ENCODE measurements at places on chromosomes 7 and 10.

GRCh38 chr7:136015638-136016037, 38.5 kb upstream of the MTPN start:
- no peak for DNase-seq

- DNase-seq = no peak
These were observed 5.3 kb downstream of the MMRN2 start for GRCh38 chr10:86952106-86952505.

DNA sequence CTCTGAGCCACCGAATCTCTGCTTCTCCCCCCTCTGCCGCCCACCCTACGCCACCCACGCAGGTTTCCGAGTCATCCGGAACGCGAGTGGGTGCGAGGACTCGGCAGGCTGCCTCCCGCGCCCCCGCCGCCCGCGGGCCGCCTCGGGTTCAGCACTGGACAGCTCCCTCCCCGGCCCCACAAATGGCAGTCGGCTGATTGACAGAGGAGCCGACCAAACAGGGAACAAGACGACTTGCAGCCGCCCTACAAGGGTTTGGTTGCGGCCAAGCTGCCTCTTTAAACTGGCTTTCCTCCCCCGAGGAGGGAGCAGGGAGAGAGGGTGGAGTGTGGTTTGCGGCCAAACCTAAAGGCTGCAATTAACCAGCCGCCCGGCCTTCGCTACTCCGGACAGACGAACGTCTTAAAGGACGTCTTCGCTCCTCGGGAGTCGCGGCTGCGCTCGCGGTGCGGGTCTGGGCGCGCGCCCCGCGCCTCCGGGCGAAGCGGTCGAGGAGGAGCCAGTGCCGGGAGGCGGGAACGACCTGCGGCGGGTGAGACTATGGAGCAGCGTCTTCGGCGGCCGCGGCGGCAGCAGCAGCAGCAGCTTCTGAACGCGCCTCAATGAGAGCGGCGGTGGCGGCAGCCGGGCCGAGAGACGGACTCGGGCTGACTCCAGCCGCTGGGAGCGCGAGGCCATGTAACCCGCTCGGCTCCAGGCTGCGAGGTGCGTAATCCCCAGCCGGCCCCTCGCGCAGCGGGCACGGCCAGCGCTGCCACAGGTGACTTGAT, at the start of gene GPR158:
Gene GPR158, plus strand, starts transcription at position 541 of the 770 bp plus-strand sequence. CDS start 420 bp downstream, outside the sequence.
- DNase-seq = peak; percentile 95

- peak; percentile 2 for DNase-seq
These were observed 540.7 kb downstream of the MAGI2 start for GRCh38 chr7:78912781-78913180.

DNA sequence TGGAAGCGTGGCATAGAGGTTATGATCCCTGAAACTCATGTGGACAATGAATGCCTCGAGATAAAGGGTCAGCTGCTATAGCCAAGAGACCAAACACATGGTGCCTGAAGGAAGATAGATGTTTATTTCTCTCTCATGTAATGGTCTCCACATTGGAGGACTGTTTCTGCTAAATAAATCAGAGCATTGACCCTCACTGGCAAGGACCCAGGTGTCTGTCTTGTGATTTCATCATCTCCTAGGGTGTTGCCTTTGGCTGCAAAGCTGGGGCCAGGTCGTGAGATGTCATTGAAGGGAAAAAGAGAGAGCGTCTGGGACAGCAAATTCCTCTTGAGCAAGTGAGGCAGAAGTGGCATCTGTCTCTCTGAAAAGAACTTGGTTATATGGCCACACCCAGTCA, 64.6 kb downstream of the JCAD start:
- DNase-seq = peak; percentile 10

GRCh38 chr7:6615723-6616555, 529 bp downstream of the ZNF853 start:
- DNase-seq = no peak

GRCh38 chr7:111045449-111045848, 45.5 kb upstream of the LRRN3 start:
- DNase-seq = no peak

DNA sequence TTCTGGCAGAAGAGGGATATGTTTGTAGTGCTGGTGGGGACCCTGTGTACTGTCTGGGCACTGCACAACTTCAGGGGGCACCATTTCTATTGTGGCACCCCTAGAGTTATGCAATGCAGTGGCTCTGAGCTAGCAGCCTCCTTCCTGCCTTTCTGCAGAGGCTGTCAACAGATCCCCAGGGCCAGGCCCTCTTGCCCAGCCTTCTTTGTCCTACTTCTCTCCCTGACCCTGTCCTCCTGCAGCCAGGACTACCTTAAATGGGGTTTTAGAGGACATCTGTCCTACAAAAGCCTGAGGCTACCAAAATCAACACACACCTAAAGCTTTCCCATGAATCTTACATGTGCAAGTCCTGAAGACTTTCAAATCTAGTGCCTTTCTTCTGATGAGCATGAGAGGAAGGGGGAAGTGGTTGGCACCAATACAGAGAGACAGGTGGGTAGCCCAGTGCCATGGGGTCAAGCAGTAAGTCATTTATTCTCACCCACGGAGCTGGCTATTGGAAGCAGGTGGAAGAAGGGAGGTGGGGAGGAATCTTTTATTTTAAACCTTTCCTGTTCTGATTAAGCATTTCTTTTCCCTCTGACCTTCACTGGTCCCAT, 2.4 kb downstream of the SPOCK2 start:
- no peak for DNase-seq

DNA sequence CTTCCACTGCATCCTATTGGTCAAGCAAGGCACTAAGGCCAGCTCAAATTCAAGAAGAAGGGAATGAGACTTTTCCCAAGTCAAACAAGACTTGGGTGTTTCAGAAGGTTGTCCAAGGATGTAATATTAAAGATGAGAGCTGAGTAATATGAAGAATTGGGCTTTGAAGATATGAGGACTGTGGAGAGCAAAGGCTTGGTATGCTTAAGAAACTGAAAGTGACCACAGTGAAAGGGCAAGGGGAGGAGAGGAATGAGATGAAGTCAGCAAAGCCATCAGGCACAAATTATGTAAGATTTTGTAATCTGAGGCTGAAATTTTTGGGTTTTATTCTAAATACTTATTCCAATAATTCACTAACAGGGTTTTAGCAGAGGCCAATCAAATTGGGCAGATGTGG, 38.6 kb upstream of the NPY start:
- no peak for DNase-seq

DNA sequence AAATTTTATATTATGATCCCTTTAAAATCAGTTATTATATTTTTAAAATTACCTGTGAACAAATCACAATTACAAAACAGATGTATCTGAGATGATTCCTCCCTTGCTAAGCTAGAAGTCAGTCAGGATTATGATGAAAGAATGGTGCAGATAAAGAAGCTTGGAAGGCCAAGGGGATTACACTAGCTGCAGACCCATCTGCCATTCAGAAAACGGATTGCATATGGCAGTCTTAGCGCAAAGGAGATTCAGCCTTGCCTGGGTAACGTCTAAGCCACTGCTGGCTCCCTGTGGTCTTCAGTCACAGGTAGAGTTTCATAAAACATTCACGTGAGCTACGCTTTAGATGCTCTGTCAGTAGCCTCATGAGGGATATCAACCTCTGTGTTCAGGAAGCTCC, 222.2 kb downstream of the POU6F2 start:
- no peak for DNase-seq

DNA sequence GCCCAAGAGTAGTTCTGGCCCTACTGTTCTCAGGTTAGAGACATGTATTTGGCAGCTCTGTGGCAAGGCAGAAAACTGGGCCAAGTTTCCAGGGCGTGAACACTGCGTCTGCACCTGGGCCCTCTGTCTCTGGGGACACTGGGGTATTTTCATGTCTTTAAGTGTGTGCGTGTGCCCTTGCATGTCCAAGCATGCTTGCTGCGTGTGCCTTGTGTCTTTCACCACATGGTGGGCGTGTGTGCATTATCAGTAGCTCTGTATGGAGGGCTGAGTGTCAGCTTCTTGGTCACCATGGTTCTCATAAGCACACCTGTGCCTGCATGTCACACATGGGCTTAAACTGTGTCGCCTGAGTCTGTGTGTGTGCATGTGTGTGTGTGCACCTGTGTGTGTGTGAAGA, 69.3 kb downstream of the HIPK2 start:
- no peak for DNase-seq

- peak; percentile 46 for DNase-seq
These were observed 10.9 kb downstream of the TECPR1 start for GRCh38 chr7:98240961-98241673.

GRCh38 chr10:30671026-30671616, 41.6 kb upstream of the LYZL2 start:
- peak; percentile 80 for DNase-seq

- no peak for DNase-seq
These were observed 158.4 kb downstream of the BBS9 start for GRCh38 chr7:33287738-33288137.

DNA sequence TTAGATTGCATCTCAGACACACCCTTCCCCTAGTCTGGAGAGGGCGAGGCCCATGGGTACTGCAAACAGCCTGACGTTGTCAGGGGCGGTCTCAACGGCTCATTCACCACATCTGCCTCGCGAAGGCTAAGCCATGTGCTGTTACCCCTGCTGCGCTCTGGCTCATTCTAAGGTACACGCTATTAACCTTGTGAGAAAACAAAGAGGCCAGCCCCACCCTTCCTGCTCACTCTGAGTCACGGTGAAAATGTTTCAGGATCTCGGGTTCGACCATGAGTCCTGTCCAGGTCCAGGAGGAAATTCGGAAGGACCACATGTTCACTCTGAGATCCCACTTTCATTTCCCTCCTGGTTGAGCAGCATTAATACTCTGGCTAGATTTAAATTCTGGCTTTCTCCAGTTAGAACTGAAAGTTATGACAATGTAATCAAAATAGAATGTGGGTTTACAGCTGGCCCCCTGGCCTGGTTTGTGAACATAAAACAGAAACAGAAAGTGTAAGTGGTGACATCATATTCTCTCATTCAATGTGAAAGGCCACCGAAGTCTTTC, 55.2 kb downstream of the EGFR start:
- DNase-seq = peak; percentile 98

DNA sequence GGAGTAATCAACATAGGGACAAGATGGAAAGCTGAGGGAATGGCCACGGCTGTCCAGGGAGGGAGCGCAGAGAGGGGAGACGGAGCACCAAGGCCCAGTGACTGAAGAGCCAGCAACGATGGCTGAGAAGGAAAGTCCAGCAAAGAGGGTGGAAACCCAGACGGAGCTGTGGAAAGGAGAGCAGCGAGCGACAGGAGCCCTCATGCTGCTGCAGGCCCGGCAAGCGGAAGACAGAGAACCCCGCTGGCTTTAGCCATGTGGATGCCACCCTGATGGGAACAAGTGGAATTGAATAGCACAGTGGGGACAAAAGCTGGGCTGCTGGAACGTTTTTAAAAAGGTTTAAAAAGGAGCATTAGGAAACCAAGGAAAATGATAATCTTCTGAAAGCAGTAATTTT, 82.9 kb upstream of the DDC start:
- DNase-seq = no peak

DNA sequence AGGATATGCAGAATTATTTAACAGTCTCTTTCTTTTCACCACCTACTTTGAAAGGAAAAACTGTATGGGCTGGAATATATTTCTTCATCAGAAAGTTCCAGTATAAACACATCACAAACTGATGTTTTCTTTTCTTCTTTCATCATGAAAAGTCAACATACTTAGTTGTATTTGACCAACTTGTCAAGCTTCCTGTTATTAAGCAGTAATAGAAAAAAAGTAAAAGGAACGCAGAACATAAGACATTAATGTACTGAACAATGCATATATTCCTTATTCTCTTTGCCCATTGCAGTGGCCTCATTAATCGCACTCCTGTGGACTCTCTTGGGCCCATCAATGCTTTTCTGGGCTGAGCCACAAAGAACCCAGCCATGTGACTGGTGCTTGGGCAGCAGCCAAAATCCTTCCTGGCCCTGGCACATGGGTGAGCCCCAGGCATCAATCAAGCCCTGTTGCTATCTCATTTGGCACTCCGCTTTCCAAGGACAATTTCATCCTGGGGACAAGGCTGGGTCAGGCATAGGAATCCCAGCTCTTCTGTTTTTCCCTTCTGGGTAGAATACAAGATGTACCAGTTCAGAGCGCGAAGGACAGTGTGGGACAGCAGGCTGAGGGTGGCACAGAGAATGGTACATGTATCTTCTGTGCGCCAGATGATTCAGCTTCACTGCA, 42.3 kb downstream of the RHOBTB1 start:
- DNase-seq = no peak

- DNase-seq = no peak
These were observed 72.7 kb downstream of the GCC1 start for GRCh38 chr7:127512663-127513062.

DNA sequence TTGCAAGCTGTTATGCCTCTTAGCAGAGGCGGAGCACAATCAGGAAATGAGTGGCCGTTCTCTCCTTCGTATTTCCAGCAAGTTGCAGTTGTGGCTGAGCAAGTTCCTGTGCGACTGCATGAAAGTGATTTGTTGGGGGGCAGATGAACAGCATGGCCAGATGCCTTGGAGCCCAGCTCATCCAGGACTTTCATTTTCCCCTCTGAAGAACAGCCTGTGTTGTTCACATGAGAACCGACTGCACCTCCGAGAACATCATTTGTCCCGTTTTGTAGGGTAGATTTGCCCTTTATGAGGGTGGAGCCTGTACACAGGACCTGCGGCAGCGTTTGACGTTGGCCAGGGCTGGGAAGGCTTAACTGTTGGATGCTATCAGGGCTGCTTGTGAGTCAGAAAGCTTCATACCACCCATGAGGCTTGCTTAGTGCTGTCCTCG, 4.4 kb downstream of the BAG3 start:
- DNase-seq = peak; percentile 86

DNA sequence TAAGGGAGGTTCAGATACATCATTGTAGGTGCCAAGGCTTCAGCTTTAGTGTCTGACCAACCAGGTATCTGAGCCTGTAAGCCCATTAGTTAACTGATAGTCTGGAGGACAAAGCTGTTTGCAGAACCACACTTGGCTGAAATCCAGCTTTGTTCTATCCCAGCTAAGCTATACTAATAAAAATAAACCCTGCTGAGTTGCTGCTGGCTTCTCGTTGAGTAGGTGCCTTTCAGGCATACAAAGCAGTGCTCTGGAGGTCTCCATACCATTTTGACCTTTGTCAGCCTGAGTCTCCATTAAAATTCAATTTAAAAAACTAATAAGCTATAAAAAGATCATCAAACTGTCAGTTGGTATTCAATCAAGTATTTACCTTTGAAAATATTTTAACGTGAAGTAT, 22.0 kb downstream of the CDCA7L start:
- peak; percentile 59 for DNase-seq

DNA sequence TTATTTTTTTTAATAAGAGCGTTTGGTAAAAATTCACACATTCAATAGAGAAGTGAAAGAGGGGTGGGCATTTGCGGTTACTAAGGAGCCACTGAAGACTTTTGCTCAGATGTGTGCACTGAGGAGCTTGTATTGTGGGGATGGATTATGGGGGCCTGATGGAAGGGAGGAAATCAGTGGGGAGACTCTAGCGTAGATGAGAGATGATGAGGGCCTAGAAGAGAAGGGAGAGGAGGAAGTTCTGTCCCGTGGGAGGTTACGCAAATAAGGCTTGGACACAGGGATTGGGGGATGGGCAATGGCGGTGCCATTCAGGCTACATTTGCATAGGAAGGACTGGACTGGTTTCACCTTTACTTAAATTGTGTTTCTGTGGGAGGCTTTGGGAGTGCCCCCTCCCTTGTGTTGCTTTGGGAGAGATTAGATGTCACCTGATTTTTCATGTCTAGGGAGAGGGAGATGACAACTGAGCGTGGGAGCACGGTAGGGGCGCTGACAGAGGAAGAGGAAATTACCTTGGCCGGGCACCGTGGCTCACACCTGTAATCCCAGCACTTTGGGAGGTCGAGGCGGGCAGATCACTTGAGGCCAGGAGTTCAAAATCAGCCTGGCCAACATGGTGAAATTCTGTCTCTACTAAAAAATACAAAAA, 2.2 kb upstream of the HIP1 start:
- no peak for DNase-seq

- DNase-seq = peak; percentile 35
These were observed 66.9 kb downstream of the MCMBP start for GRCh38 chr10:119805702-119806230.
